ENCODE measurements at places on chromosomes 13 and 19.

GRCh38 chr19:10104665-10105508, 1.3 kb upstream of the PPAN start:
- DNase-seq = no peak

DNA sequence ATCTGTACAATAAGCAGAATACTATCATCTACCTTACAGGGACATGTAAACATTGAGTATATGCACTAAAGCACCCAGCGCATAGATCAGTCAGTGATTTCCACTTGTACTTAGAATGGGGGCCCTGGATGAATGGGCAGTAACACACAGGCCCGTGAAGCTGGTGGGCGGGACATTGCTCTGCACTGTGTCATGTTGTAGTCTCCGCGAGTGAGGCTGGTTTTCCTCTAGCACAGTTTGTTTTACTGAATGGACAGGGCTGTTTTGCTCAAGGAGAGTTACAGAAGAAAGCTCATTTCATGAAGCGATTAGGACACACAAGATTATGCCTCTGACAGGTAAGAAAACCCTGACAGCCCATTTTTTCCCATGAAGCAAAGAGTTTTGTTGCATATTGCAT, 86.4 kb upstream of the SOX21 start:
- DNase-seq = no peak

GRCh38 chr19:11551603-11552235, 7.3 kb downstream of the ELOF1 start:
- DNase-seq = no peak

GRCh38 chr19:52453324-52454094, at the start of gene ZNF578:
Gene ZNF578 (plus strand): TSS chr19:52453553. CDS start chr19:52501846, 48,293 bp downstream.
- peak; percentile 52 for DNase-seq

DNA sequence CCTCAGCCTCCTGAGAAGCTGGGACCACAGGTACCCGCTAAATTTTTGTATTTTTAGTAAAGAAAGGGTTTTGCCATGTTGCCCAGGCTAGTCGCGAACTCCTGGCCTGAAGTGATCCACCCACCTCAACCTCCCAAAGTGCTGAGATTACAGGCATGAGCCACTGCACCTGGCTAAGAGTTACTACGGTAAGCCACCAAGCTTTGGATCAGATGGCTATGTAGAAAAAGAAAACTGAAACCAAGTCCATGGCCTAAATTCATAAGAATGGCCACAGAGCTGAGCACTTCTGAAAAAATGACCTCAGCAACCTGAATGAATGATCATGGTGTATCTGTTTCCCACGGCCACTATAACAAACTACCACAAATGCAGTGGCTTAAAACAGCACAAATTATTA, 9.4 kb downstream of the OPA3 start:
- no peak for DNase-seq

DNA sequence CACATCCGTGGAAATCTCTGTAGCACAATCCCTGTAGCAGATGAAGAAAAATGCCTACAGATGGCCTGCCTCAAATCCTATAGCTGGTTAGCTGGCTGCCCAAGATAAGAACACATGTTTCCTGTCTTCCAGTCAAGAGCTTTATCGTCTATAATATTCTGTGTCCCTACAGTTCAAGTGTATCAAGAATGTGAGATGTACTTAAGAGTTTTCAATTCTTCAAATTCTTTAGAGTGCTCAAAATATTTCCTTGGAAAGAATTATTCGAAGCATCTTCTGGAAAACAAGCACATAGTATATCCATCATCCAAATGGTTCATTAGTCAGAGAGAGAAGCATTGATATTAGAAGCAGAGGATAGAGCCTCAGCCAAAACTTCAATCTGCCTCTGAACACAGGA, 239.8 kb downstream of the COG6 start:
- no peak for DNase-seq

DNA sequence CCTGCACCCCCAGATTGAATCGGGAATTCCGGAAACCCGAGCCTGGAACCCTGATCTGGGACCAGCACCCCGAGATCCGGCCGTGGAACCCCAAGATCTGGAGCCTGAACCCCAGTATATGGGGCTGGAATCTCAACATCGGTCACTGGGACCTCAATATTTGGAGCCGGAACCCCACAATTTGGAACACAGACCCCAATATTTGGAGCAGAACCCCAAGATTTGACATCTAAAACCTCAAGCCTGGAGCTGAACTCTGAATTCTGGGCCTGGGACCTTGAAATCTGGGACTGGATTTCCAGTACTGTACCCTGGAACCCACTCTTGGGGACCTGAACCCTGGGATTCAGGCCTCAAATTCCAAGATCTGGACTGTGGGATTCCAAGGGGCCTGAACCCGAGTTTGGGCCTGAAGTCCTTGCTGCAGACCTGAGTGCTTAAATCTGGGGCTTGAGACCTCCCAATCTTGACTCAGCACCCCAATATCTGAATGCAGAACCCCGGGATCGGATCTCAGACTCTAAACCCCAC, 629 bp downstream of the LRFN3 start:
- DNase-seq = no peak

- DNase-seq = no peak
Measured at GRCh38 chr13:30022796-30023195, 172.4 kb upstream of the UBL3 start.

DNA sequence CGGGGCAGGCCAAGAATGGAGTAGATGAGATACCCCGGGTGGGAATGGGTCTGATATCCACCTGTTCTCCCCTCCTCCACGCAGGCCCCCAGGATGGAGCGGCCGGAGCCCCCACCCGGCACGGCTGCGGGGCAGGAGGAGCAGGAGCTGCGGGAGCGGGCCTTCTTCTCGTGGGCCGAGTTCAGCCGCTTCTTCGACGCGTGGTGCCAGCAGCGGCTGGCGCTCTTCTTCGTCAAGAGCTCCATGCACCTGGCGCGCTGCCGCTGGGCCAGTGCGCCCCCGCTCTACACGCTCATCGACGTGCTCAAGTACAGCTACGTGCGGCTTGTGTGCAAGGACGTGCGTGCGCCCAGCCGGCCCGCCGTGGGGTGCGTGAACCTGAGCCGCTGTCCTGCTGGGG, 1.2 kb downstream of the ZSWIM9 start:
- no peak for DNase-seq

- no peak for DNase-seq
Measured at GRCh38 chr19:10575011-10575716, 6.4 kb upstream of the CDKN2D start.

DNA sequence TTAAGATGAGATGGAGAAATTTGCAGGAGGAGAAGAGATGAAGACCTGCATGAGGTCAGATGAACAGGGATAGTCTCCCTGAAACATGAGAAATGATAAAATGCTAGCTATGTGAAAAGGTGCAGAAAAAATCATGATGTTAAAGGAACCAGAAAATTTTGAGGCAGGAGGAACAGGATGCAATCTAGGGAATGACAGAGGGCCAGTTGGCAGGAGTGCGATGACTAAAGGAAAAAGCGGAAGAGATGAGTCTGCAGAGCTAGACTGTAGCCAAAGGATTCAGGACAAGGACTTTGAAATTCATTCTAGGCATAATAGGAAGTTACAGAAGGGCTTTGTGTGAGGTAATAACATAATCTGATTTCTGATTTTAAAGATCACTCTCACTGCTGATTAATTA, 77.9 kb downstream of the TRPC4 start:
- DNase-seq = no peak

DNA sequence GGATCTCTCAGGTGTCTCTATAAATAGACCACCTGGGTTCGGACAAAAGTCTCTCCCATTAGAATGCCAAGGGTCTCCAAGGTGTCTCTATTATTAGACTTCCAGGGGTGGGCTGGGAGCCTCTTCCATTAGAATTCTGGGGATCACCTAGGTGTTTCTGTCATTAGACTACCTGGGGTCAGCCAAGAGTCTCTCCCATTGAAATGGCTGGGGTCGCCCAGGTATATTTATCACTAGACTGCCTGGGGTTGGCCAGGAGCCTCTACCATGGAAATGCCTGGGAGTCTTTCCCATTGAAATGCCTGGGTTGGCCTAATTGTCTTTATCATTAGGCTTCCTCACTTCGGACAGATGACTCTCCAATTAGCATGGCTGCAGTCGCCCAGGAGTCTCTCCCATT, 1565.5 kb downstream of the UQCRFS1 start:
- no peak for DNase-seq

DNA sequence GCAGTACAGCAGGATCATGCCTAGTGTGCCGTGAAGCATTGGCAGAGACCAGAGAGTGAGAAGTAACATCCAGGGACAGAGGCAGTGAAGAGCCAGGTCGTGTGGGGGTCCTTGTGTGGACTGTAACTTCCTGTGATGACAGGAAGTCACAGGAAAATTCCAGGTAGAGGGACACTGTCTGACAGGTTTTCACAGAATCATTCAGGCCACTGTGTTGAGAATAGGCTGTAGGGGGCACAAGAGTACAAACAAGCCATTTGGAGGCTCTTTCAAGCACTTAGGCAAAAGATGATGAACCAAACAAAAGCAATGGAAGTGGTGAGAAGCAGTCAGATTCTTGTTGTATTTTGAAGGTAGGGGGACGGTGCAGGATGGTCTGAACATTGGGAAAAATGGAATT, 46.4 kb downstream of the N4BP2L1 start:
- no peak for DNase-seq

GRCh38 chr19:16139752-16140151, 3.7 kb upstream of the HSH2D start:
- no peak for DNase-seq

- peak; percentile 18 for DNase-seq
Measured at GRCh38 chr19:31312009-31312676, 37.1 kb downstream of the TSHZ3 start.

DNA sequence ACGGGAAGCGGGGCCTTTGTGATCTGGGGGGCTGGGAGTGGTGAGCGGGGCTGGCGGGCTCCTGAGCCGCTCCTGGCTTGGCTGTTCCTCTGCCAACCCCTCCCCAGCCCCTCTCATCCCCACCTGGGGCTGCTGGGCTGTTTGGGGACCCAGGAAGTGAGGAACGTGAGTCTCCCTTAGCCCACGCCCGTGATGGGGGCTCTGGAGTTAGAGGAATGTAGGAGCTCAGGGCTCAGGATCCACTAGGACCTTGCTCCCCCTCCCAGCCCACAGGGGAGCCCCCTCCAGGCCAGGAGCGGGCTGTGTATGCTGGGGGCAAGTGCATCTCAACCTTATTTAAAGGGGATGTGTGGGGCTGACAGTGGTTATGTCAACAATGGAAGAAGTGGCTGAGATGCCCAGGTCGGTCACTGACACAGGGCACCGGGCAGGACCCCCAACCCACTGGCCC, 134.1 kb downstream of the URI1 start:
- no peak for DNase-seq

GRCh38 chr19:35533822-35534392, 651 bp downstream of the GAPDHS start:
- DNase-seq = peak; percentile 28

GRCh38 chr13:98657506-98658085, 80.7 kb upstream of the STK24 start:
- no peak for DNase-seq

- DNase-seq = peak; percentile 83
Measured at GRCh38 chr19:48965806-48966540, 864 bp downstream of the FTL start.

GRCh38 chr13:104011505-104012241, 945.5 kb upstream of the SLC10A2 start:
- DNase-seq = no peak

GRCh38 chr19:10634430-10634829, 9.1 kb downstream of the SLC44A2 start:
- no peak for DNase-seq

- no peak for DNase-seq
Measured at GRCh38 chr19:50716178-50717025, 3.2 kb downstream of the SHANK1 start.

- no peak for DNase-seq
Measured at GRCh38 chr19:47676811-47677210, 36.4 kb upstream of the EHD2 start.

- DNase-seq = no peak
Measured at GRCh38 chr19:39710333-39710890, 6.1 kb downstream of the LGALS14 start.

DNA sequence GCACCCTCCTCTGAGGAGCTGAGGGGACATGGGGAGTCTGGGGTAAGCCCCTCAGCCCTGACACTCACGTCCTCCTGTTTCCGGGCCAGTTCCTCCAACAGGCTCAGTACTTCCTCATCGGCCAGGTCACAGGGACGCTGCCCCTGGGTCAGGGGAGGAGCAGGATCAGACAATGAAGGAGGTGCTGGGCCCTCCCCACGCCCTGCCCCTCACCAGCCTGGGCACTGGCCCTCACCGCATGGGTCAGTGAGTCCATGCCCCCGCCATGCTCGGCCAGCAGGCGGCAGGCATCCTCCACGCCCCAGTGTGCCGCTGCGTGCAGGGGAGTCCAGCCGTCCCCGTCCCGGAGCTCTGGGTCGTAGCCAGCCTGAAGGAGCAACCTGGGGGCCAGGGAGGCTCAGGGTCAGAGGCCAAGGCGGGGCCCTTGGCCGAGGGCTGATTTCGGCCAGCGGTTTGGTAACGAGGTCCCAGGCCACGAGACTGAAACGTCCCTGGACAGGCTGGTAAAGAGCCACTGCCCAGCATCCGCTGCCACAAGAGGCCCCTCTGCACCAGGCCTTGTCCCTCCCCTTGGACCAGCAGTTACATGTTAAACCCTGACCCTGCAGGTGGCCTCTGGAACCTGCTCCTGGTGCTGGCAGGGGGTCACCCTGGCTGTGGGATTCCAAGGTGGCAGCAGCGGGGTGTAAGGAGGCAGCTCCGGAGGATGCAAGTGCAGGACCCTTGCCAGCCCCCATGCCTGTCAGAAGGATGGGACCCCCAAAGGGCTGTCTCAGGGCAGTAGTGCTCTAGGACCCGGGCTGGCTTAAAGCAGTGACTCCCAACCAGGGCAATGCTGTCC, 18.5 kb downstream of the PPP1R12C start:
- DNase-seq = no peak

- no peak for DNase-seq
Measured at GRCh38 chr13:82480415-82480814, 1401.9 kb downstream of the SLITRK1 start.
